ENCODE measurements at places on chromosomes 4 and X.

DNA sequence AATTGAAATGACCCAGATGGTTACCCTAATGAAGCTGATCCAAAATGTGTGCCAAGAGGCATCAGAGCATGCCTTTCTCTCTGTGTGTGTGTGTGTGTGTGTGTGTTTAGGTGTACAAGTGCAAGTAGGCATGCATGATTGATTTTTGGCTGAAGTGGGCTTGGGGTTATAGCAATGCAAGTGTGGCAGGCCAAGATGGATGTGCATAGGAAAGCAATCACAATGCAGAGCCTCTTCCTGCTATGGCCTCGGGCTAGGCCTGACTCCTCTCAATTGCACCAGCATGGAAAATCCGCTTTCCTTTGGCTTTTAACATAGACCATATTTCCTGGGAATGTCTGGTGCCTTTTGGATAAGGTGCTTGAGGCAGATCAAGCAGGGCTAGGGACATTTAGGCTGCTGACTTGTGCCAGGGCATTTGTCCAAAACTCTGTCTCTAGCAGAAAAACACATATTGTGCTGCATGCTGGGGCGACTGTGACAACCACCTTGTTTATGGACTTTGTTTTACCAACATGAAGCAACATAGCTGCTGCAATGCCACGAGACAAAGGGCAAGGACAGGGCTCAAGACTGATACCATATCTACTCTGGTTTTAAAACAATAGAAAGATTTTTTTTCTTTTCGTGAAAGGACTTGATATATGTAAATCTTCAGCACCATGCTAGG is 395.7 kb downstream of the RAPGEF2 start:
- DNase-seq: no peak

- no peak for DNase-seq
Measured at GRCh38 chr4:184942444-184943425, 75.6 kb upstream of the HELT start.

- peak; percentile 15 for DNase-seq
Measured at GRCh38 chrX:71366674-71367256, 608 bp downstream of the TAF1 start.

DNA sequence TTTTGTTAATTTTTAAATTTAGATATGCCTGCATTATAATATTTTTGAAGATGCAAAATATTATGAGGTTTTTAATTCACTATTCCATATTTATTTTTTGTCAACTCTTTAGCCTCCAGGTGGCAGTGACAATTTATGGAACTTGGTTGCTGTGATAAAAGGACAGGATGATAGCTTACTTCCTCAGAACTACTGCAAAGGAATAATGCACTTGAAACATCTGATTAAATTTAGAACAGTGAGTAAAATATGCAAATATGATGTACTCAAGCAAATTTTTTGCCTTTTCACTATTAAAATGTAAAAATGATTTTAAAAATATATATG is 45.1 kb downstream of the SPATA4 start:
- DNase-seq: no peak

GRCh38 chrX:12225107-12225506 is 86.8 kb downstream of the FRMPD4 start:
- DNase-seq: no peak

- no peak for DNase-seq
Measured at GRCh38 chr4:26938516-26938915, 77.9 kb downstream of the STIM2 start.

GRCh38 chr4:71287305-71287704 is 51.5 kb upstream of the SLC4A4 start:
- no peak for DNase-seq

- no peak for DNase-seq
Measured at GRCh38 chrX:132638313-132638712, 149.5 kb upstream of the MBNL3 start.

DNA sequence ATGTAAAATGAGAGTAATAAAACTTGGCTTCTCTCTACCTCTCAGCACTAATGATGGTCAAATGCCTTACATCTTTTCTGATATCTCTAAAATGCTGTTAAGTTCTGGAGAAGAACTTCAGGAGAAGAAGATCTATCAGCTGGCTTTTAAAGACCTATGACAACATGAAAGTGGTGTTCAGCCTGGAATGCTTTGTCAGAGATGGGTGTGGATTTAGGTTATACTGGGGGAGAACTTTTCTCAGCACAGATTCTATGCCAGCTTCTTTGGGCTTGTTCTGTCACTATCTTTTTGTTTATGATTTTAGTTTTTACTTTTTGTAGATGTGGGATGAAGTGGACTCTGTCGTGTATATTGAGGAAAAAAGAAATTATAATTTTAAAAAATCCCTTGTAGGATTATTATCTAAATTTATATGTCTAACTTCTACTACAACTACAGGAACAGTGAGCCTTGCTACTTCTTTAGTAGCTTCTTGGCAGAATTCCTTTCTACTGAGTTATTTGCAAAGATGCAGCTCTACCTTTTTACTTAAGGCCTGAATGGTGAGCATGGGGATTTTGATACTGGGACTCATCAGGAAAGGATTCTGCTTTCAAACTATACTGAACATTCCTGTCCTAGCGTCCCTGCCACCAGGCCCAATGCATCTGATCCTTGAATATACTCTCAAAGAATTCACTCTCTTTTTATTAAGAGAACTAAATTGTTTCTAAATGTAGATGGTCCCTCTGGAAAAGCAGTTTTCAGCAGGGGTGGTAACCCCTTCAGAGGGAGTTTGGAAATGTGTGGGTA is 19.6 kb downstream of the CYP2U1 start:
- no peak for DNase-seq

DNA sequence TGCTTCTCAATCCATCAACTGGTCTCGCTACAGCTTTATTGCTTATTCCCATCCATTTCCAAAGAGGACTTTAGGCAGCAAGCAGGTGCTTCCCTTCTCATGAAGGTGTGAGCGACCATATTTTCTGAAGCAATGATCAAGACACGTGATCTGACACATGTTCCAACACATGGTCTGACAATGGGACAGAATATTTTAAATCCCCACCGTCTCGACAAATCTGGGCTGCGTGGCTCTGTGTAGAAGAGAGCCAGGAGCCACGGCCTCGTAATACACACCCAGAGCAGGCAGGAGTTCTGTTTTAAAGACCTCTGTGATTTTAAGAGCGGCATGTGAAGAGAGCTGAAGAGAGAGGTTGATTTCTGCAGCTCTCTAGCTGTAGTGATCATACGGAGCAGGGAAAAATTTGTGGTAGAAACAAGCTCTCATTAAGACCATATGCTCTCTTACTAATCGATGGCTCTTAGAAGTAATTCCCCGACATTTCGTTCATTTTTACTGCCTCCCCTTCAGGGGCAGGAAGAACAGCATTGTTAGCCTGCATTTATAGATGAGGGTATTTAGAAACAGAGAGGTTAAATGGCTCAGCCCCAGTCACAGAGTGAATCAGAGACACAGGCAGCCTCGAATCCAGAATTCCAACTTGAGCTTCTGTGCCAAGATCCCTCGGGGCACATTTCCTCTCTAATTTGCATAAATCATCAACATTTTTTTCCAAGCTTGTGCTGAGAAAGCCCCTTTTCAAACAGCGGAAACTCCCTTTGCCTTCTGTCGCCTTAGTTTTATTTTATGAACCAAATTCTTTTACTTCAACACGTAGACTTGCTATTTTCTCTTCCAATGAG is 91.0 kb upstream of the BCOR start:
- DNase-seq: no peak

Measured in uterus (tissue), 4 donors.